ENCODE measurements at places on chromosomes 1 and 21.
A peak's percentile ranks its signal among the peaks of the same experiment; 100 is the strongest.

DNA sequence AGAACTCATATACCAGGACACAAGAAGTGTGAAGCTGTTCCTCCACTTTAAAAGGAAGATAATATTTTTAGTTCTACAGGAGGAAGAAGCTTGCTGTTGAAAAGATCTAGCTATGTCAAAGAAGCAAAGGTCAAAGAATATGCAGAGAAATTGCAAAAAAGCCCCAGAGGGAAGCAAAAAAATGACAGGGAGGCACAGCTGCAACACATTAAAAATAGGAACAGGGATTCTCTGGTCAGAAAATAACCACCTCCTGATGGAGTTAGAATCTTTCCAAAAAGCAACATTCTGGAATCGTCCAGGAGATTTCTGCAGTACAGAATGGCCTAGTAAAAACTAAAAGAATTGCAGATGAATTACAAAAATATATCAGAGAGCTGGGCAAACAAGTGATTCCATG, 238.9 kb upstream of the PRMT6 start:
- no peak for DNase-seq

GRCh38 chr1:165573787-165574186, 30.0 kb downstream of the LRRC52 start:
- DNase-seq, result no peak

DNA sequence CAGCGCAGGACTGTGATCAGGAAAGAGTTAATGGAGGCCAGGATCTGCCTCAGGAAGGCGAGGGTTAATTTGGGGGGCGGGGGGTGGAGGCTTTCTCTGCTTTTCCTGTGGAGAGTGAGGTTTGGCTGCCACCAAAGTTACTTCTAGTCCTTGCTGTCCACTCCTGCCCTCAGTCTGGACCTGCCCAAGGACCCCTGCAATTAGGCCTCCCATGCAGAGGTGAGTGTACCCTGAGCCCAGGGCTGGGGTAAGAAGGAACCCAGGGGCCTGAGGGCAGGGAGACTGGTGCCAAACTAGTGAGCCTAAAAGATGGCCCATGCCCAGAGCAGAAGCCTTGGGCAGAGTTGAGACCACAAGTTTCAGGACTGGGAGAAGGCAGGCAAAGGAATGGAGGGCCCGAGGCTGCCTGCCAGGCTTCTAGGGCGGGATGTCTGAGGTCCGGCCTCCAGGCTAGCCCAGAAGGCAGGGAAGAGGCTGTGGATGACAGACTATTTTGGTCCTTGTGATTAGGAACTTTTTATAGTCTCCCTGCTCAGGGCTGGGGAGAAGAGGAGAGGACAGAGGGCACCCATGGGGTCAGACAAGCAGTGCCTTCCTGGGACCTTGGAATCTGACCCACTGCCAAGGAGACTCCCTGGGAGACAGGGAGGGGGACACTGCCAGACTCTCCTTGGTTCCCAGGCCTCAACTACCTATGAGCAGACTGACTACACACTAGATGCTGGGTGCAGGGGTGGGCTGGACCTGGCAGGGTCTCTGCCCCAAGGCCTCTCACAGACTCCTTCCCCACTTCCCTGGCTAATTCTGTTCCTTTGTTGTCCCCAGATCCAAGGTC, at the start of gene FAM110D:
Gene FAM110D (plus strand): TSS at position 172 of the 835 bp plus-strand sequence. CDS start 2,213 bp downstream, outside the sequence.
- no peak for DNase-seq

DNA sequence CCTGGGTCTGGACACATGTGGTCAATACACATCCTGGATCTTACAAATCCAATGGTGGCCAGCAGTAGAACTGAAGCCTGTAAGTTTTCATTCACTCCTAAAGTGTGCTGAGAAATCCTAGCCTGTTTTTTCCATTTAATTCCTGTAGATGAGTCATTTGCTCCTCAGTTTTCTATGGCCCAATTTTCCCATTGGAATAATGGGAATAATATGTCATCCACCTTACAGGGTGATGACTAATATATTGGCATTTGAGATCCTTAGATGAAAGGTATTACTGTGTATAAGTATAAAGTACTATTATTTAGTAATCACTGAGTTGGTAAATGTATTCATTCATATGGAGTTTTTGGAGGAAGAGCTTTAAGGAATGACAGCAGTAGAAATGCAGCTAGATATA, 89.7 kb upstream of the ADAR start:
- no peak for DNase-seq

- no peak for DNase-seq
These were observed 196.7 kb downstream of the PBX1 start for GRCh38 chr1:164755690-164756089.

GRCh38 chr21:42527489-42528158, 14.0 kb downstream of the SLC37A1 start:
- DNase-seq, result peak; percentile 40

DNA sequence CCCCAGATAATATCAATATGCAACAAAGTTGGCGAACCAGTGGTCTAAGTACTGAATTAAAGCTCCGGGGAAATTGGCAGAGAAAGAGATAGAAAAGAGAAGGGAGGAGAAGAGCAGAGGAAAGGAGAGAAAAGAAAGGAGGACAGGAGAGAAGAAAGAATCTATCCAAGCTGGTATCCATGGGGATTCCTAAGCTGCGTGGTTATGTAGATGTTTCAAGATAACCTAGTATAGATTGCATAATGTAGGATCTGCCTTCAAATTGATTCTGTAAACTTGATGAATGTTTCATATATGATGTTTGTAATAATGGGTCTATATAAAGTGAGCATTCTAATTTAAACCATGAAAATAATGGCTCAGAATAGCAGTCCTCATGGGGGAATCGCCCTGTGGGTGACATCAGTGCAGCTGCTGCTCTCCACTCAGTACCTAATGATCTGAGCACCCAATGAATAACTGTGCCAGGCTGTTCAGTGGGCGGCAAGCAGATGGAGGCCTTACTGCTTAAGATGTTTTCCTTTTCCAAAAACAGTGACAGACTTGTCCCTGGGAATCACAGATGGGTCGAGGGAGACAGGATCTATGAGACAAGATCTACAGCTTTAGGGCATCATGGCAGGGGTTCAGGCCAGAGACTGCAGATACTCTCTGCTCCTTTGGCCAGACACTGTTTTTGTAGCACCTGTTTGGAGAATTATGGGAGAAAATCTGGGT, 78.0 kb downstream of the LAMC2 start:
- no peak for DNase-seq

GRCh38 chr1:46062651-46063319, 69.6 kb downstream of the PIK3R3 start:
- peak; percentile 17 for DNase-seq

DNA sequence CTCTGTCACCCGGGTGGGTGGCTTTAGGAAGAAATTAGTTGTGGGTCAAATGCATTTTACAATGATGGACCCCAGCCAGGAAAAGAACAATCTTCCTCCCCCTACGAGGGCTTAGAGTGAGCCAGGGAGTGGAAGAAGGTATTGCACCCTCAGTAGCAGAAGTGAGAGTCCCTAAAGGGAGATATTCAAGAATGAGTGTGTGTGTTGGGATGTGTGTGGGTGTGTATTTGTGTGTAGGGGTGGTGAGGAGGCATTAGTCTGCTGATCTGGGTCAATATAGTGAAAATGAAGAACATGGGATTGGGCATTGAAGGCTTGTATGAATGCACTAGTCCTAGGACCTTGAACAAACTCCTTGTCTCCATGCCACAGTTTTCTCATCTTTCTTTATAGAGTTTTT, 85.2 kb upstream of the RUNX1 start:
- DNase-seq, result no peak

GRCh38 chr1:197485790-197486189, 217.7 kb downstream of the CRB1 start:
- no peak for DNase-seq

DNA sequence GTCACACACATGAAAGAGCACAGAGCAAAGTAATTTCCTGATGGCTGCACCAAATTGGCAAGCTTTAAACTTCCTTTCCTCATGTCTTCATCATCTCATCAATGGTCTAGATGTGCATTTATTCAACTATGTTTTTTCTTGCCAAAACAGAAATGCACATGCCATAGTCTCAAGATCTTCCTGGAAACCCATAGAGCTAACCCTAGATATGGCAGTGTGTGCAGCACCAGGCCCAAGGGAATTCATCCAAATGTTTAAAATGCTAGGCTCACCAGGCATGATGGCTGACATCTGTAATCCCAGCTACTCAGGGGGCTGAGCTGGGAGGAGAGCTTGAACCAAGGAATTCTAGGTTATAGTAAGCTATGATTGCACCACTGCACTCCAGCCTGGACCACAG, 31.2 kb upstream of the PALMD start:
- no peak for DNase-seq

DNA sequence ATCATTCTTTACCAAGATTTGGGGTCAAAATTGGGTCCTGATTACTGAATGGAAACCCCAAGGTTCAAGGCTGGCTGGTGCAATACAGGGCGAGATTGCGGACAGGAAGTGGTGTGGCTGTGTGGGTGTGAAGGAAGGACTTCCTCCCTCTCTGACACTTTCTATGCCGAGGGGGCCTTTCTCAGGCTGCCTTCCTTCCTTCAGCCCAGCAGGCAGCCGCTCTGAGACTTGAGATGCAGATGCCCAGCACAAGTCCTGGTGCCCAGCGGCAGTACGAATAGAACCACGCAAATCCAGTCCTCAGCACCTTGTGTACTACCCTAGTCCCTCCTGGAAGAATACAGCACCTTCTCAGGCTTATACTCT, 16.3 kb downstream of the BATF3 start:
- peak; percentile 53 for DNase-seq

GRCh38 chr21:14453339-14454015, 70.5 kb upstream of the HSPA13 start:
- no peak for DNase-seq

- DNase-seq, result no peak
These were observed 58.2 kb upstream of the LRRC8B start for GRCh38 chr1:89466307-89466930.

GRCh38 chr1:26274801-26275425, 5.0 kb upstream of the SH3BGRL3 start:
- DNase-seq, result no peak

DNA sequence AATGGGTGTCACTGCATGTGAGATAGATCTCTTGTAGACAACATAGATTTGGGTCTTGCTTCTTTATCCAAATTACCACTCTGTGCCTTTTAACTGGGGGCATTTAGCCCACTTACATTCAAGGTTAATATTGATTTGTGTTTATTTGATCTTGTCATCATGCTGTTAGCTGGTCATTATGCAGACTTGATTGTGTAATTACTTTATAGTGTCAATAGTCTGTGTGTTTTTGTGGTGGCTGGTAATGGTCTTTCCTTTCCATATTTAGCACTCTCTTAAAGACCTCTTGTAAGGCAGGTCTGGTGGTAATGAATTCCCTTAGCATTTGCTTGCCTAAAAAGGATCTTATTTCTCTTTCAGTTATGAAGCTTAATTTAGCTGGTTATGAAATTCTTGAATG, 29.6 kb downstream of the ZNF691 start:
- DNase-seq, result no peak

GRCh38 chr1:172402878-172403569, 17.5 kb upstream of the C1orf105 start:
- DNase-seq, result no peak

DNA sequence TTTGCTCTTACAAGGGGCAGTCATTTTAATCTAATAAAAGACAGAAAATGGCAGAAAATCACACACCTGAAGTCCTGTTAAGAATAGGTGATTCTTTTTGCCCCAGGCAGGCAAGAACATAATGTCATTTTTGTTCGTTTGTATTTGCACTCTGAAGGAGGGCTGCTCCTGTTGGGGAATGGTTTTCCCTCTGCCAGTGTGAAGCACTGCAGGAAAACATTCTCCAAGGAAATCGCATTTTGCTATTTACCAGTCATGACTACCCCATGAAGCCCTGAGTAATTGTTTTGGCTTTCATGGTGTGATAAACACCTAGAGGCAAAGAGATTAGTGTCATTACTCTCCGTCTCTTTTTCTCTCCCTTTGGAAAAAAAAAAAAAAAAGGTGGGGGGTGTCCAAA, 345.5 kb downstream of the NTNG1 start:
- DNase-seq, result no peak

DNA sequence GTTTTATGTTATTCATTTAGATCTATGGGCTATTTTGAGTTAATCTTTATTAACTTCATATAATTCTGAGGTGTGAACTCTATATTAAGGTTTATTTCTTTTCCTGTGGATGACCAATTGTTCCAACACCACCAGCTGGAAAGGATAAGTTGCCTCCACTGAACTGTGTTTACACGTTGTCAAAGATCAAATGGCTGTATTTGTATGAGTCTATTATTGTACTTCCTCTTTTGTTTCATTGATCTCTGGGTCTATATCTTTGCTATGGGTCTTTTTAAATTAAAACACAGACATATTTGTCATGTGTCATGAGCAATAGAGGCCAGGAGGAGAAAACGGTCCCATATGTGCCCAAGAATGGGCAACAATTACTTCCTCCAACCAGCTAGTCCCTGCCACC, 5.2 kb upstream of the MAB21L3 start:
- DNase-seq, result no peak

DNA sequence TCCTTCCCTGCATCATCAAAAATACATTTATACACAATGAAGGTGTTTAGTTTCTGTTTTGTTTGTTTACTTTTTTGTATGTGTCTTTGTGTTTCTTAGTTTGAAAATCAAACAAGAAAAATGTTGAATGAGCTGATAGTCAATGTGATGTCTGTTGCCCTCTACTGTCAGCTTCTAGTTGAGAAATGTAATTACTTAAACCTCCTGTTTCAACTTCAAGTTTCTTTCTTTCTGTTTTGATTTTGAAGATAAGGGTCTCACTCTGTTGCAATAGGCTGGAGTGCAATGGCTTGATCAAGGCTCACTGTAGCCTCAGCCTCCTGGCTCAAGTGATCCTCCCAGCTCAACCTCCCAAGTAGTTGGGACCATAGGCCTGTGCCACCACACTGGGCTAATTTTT, 37.5 kb downstream of the SPTA1 start:
- DNase-seq, result no peak

DNA sequence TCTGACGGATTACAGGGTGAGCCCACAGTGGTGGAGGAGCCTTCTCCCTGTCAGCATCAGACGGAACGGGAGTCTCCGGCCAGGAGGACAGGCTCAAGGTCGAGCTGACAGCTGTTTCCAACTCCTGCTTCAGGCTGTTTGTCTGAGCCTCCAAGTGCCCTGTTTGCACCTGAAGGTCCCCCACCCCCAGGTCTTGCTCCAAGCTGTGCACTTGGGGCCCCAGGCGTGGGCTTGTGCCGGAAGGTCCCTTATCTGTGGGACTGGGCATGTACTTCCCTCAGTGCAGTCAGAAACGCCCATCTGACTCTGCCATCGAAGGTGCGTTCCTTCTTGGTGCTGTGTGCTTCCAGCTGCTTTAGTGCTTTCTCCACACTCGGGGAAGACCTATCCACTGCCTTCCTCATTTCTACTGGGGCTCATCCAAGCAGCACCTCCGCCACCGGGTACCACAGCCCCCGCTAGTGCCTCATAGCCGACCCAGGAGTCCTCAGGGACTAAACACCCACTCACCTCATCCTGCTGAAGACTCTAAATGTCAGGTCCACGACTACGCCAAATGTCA, 29.5 kb upstream of the CR2 start:
- no peak for DNase-seq

DNA sequence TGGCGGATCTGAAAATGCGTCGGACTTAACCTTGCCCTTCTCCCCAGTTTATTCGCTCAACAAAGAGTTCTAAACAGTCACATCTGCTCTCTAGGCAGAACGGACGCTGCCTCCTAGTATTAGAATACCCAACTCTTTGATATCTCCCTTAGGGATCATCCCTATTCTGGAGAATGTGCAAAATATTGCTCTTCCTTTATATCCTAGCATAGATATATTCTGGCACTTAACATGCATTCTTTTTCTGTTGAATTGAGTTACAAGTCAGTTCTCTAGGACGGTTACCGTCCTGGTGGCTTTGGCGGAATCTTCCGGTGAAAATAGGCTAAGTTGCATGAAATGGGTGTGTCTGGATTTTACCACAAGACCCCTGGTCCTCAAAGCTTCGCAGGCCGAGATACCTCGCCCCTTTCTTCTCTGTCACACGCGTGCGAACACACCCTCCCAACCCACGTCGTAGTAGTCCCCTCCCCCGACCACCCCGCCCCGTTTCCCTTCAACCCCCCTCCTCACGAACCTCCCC, 501 bp upstream of the DNAJC6 start:
- no peak for DNase-seq

Measured in stimulated activated CD4-positive, alpha-beta T cell treated with anti-CD3 and anti-CD28 coated beads, TNF-alpha, amount 100 ng/mL, for 24 hours (primary cell).